ENCODE measurements at places on chromosomes 1 and 21.

DNA sequence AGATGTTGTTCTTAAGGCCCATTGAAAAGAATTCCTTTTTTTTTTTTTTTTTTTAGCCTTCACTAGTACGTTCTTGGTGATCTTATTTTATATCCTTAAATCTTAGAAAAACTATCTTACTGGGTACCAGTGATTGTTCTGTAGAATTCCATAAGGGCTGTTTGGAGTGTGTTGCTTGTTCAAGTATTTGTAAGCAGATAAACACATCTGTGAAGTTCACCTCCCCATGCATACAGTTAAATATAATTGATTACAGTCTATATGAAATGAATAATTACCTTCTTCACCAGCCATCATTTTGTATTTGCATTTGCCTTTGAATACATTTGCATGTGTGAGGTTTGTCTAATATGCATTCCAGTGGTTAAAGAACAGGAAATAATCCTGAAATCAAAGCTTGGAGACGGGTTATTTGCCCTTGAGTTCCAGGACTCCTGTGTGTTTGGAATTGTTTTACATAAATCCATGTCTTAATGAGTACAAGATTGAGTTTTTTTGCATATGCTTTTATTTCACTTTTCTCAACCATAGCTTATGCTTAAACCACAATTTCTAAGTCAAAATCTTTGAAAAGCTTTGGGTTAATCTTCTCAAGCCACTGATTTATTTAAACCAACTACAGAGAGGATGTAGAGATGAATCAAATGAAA is 73.1 kb downstream of the VPS13D start:
- no peak for DNase-seq

DNA sequence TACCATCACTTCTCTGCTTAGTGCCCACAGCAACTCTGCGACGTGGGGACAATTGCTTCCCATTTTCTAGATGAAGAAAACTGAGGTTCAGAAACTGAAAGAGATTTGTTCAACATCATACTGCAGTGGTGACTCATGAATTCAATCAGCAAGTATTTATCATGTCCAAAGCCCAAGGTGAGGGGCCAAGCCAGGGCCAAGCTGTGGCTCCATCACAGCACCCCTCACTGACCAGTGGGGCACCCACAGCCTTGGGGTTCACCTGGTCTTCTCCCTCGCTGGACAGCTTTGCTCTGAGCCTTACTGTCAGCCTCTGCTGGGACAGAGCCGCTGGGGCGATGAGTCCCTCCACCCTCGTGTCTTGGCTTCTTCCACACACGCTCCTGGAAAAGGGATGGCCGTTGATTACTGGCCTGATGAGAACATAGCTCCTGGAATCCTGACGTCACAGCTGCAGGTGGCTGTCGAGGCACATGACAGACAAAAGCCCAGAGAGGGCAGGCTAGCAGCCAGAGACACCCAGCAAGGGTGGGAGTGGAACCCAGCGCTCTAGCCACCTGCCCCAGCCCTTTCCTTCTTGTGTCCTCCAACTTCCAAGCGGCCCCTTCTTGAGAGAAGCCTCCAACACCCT is 6.2 kb downstream of the EDN2 start:
- DNase-seq, result no peak

GRCh38 chr1:116131866-116132605 is 20.8 kb downstream of the MAB21L3 start:
- DNase-seq, result no peak

GRCh38 chr1:67418839-67419586 is 11.2 kb downstream of the SERBP1 start:
- no peak for DNase-seq

All from suprapubic skin (tissue), 4 donors.